ENCODE measurements at places on chromosomes 6 and 20.

DNA sequence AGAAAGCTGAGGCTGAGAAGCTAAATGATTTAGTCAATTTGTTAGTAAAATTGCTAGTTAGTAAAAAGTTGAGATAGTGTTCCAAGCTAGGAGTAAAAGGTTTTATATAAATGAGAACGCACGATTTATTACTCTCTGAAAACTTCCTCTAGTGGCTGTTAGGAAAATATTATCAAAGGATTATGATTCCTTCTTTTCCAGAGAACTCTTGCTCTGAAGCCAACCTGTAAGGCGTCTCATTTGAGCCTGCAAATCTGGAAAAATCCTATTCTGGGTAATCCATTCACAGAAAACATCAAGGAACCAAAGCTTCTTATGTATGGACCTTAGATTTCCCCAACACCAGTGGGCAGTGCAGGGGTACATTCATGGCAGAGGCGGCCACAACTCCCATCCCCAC is 252.7 kb downstream of the SOD2 start:
- no peak for DNase-seq

GRCh38 chr20:53092772-53093300 is 120.7 kb downstream of the TSHZ2 start:
- DNase-seq: no peak

DNA sequence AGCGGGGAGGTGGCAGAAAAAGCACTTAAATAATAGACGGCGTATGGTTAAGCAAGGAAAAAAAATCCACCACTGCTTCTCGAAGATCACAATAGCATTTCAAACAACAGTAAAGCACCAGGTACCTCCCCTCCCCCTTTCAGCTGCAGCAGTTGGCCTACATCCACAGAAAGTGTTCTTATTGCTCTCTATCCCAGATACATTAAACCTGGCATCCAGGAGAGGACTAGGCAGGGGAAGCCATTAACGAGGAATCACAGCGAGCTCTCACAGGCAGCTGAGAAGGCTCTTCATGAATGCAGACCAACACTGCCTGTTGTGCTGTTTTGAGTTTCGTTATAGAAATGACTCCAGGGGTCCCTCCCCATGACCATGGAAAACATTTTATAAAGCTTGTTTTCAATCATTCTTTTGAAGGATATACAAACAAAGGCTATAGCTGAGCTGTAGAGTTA is 11.8 kb downstream of the FYN start:
- DNase-seq: no peak

- DNase-seq: no peak
Measured at GRCh38 chr6:163325390-163325784, 89.1 kb upstream of the QKI start.

GRCh38 chr6:52964318-52964717 is 30.8 kb downstream of the GSTA4 start:
- DNase-seq: no peak

DNA sequence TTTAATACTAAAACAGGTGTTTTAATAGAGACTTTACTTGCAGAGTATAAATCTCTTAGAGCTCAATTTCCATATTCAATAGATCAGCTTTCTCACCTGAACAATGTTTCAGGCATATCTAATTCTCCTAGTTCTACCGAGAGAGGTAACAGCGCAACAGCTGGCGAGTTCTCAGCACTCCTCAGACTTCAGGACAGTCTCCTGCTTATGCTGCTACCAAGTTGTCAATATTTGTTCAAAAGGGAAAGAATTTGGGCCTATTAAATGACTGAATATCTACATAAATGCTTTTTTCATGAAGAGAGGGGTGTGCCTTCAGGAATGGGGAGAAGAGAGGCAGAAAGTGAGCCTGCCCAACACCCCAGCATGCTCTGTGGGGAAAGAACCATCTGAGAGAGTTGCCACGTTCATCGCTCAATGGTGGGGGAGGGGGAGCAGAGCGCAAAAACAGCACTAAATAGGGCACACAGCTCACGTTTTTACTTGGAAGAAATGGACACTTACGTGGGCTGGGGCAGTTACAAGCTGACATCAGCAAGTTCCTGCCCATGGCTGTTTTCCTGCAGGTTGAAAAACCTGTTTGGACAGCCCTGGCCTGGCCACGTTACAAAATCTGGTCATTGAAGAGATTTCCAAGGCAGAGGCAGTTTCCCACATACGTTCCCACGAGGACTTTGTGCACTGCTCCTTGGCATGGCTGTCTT is 38.0 kb downstream of the EZR start:
- DNase-seq: no peak

GRCh38 chr20:43914311-43915210 is at the start of gene TOX2:
TOX2 (plus strand) TSS chr20:43914852; CDS start chr20:43914892, 40 bp downstream.
- no peak for DNase-seq

DNA sequence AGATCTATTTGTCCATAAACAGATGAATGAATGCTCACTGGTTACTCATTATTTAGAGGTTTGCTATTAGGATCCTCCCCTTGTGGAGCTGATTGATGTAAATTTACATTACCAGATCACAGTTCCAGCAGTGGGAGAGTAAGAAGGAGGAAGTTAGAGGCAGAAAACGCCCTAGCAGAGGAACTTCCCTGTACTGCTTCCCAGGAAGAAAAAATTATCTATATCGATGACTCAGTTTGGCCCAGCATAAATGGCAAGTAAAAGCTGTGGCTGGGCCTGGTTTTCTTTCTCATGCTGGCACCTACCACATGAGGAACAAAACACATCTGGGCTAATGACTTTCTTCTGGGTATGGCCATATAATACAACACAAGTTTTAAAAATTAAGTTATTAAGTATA is 35.7 kb downstream of the DNAAF9 start:
- no peak for DNase-seq

DNA sequence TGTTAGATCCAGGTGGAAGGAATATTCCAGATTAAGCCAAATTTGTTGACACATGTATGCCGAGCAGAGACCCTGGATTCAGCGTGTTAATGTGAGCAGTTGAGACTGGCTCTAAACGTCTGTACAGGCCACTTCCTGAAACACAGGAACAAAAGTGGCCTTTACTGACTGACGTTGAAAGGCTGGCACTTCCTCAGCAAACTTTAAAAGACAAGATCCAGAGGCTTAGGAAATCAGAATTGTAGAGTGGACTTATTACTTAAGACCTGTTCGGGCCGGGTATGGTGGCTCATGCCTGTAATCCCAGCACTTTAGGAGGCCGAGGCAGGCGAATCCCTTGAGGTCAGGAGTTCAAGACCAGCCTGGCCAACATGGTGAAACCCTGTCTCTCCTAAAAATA is 125.7 kb upstream of the ARID1B start:
- DNase-seq: no peak

DNA sequence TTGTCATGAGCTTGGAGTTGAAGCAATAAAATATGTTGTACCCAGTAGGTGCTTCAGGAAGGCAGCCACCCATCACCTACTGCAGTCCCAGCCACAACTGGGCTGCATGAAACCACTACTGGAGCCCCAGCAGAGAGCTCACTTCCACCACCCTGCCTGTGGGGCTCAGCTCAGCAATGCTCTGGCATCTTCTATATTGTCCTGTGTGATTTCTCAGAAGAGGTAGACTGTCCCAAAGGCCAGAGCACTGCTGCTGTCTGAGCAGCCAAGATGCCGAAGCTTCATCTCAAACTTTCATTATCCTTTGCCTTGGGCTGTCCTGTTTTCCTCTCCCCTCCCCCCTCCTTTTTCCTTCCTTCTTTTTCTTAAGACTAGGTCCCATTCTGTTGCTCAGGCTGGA is 126.9 kb downstream of the DHX35 start:
- no peak for DNase-seq

- DNase-seq: no peak
Measured at GRCh38 chr20:46550461-46550860, at the start of gene OCSTAMP. OCSTAMP (minus strand) TSS chr20:46550654; CDS start chr20:46550560, 94 bp downstream.

GRCh38 chr6:11232770-11233626 is 530 bp upstream of the NEDD9 start:
- no peak for DNase-seq

DNA sequence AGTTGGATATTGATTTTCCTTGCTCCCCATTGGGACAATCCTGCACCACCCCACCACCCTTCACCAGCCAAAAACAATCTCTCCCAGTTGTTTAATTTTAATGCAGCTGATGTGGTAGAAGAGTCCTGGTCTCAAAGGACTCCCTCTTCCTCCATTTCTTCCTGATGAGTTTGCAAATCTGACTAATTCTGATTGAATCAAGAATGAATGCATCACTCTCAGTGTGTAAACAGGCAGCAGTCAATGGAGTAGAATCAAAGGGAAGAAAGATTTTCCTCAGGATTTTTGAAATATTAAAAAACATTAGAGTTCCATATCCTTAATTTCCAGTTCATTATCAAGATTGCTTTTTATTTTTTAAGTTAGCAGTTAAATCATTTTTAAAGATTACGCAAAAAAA is 54.0 kb downstream of the PLG start:
- no peak for DNase-seq

DNA sequence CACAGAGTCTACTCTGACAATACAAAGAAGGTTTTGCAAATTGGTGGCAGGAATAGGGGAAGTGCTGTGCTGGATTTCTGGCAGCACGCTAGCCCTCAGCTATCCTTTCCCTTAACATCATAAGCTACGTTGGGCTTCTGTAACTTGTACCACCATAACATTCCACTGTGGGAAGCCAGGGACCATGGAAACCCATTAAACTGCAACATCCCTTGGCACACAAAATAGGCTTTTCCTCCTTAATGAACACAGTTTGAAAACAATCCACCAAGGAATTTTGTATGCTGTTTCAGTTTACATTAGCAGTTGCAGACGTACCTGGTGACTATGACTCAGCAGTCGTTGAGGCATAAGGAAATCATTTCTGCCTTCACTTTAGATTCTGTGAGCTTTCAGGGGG is 203.9 kb upstream of the RAB32 start:
- DNase-seq: no peak

DNA sequence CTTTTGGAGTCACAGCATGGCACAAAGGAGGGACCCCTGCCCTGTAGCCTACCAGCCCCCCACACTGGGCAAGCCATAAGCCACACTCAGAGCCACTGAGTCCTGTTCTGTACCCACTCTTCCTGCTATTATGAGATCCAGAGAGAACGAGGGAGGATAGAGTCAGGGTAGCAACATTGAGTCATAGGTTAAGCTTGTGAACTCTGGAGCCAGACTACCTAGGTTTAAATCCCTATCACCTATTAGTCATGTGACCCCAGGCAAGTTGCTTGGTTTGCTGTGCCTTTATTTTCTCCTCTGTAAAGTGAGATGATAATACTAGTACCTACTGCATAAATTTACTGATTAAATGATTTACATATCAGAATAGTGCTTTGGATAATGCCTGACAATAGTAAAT is 540 bp downstream of the CNBD2 start:
- DNase-seq: no peak

DNA sequence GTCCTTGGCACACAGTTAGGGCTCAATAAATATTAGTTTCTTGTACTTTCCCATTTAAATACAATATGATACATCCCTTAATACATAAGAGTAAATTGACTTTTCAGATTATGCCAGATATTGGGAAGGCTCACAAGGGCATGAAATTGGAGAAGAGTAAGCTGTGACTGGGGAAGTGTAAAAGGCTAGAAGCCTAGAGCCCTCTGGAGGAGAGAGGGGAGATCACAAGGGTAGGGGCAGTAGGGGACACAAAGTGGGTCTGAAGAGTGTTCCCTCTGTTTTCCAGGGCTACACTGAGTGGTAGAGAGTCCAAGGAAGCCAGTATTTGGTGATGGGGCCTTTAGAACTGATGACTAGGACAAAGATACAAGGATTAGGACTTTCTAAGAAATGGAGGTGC is 562.9 kb upstream of the CHD6 start:
- no peak for DNase-seq

- DNase-seq: peak; percentile 18
Measured at GRCh38 chr6:163825033-163825432, 410.5 kb downstream of the QKI start.

DNA sequence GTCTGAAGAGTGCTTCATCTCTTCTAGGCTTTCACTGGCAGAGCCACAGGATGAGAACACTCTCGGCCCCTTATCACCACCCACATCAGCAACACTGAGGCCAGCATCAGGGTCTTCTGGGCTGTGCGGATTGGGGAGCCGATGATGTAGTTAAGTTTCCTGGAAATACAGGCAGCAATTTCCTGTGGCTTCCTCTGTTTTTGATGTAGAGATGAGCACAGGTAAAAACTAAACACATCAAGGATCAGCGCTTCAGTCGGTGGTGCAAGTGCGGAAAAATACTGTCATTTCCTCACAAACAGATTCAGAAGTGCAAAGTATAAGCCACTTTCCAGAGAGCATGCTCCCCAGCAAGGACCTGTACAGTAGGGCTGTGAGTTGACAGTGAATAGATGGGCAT is 62.6 kb downstream of the BACH2 start:
- DNase-seq: no peak

DNA sequence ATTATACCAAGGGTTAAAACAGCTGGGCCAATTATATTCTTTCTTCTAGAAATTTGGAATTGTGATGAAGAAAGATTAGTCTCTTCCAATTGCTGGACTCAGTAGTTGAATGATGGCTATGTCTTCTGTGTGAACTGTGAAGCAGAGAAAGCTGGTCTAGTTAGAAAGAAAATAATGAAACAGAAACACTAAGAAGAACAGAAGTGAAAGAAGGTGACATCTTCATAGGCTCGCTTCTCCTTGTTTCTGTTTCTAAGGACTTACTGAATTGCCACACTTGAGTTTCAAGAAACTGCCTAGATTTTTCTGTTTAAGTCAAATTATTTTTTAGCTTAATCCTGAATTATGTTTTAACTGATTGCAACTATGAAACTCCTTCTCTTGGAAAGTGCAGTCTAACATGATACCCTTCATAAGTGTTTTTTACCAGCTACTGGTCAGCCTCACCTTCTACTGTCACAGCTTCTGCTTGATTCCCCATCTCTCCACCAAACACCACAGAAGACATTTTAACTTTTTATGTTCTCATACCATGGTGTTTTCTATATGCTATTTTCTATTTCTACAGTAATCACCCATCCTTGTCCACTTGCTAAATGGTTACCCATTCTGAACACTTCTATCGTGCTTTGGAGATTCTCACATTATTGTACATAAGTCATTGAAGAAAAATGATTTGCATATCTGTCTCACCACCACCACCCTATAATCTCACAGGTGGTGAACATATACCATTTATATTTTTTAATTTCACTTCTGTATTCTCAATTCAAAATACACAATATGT is 268.8 kb downstream of the GRIK2 start:
- no peak for DNase-seq

GRCh38 chr20:35264755-35265154 is 13.2 kb downstream of the MMP24OS start:
- DNase-seq: no peak

- DNase-seq: no peak
Measured at GRCh38 chr6:150302520-150303176, 66.2 kb upstream of the IYD start.

GRCh38 chr6:3139090-3139903 is 18.0 kb downstream of the TUBB2A start:
- no peak for DNase-seq

- no peak for DNase-seq
Measured at GRCh38 chr6:70651326-70651905, 16.3 kb upstream of the SMAP1 start.

GRCh38 chr6:96725296-96725695 is 112.0 kb downstream of the GPR63 start:
- no peak for DNase-seq

- DNase-seq: no peak
Measured at GRCh38 chr20:16057651-16058050, 515.6 kb downstream of the KIF16B start.

All from hematopoietic multipotent progenitor cell treated with erythropoietin and hydrocortisone succinate and interleukin-3 and kit ligand, for 8 days (in vitro differentiated cells).